ENCODE measurements at places on chromosomes 4 and X.
A peak's percentile ranks its signal among the peaks of the same experiment; 100 is the strongest.

- no peak for DNase-seq
These were observed 32.9 kb upstream of the PRPS2 start for GRCh38 chrX:12758291-12758690.

- DNase-seq = no peak
These were observed 643.8 kb upstream of the FTHL17 start for GRCh38 chrX:31715675-31716074.

DNA sequence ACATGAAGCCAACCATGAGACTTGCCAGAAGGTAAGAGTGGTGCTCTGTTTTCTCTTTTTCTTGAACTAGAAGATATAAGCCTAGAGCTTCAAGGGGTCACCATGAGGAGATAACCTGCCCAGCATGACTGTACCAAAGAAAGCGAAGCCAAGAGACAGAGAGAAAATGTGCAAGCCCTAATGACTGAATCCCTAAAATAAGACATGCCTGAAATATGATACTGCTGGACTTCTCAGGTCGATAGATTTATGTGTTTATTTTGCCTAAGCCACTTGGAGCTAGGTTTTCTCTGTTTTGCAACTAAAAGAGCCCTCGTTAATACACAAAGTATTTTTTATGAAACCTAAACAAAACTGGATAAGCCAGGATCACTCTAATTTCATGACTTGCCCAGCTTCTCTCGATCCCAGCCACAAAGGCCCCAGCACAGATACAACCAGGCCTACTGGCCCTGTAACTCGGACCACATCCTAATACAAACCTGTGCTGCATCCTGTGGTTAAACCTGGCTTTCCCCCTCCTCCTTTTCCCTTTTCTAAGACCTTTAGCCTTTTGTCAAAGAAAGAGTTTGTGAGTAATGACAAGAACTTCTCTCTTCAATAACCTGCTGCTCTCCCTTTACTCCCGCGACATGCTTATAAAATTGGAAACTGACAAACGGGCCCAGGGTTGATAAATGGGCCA lies 185.8 kb downstream of the APBB2 start:
- DNase-seq = no peak

- no peak for DNase-seq
These were observed 794.8 kb upstream of the EPHA5 start for GRCh38 chr4:66465111-66465510.

GRCh38 chr4:15894921-15895916 lies 43.3 kb downstream of the FGFBP1 start:
- no peak for DNase-seq

DNA sequence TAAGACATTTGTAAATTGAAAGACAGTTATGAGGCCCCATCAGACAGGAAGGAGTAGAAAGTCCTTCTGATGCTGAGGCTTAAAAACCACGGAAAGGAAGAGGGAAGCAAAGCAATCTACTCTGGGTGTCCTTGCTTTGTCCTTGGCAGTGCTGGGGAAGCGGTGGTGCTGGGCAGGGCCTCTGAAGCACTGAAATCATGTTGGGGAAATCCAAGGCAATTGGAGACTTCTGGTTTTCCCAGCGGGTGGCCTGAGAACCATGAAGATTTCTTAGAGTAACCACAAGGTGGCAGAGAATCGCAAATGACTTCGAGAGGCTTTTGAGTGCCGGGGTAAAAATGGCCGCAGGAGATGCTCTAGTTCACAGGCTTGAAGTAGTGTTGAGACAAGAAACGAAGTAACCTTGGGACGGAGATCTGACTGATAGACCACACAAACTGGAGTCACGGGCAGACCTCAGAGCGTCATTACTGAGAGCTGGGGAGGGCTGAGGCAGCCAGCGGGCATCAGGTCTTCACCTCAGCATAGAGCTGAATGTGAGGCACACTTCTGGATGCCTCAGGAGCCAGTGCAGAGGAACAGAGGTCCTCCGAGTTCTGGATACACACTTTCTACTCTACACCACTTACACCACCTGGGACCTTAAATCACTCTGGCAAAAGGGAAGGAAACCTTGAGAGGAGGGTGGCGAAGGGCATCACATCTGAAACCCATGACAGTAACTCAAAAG lies 130.7 kb upstream of the GPRIN3 start:
- DNase-seq = peak; percentile 26

DNA sequence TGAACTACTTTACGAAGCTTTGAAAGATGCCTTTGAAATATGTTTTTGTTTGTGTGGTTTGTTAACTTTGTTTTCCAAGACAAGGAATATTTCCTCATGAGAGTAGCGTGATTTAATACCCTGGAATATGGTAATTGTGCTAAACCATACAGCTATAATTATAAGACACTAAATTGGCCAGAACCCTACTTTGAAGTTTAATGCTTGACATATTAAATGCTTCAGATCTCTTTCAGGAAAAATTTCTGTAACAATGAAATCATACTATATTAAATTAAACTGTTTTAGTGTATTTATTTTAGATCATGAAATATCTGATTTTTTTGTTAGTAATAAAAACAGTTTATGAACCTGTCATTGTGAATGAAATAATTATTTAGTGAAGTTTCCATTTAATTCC lies 63.5 kb downstream of the DCLK2 start:
- DNase-seq = no peak

GRCh38 chr4:122946142-122946541 lies 23.7 kb upstream of the NUDT6 start:
- DNase-seq = no peak

DNA sequence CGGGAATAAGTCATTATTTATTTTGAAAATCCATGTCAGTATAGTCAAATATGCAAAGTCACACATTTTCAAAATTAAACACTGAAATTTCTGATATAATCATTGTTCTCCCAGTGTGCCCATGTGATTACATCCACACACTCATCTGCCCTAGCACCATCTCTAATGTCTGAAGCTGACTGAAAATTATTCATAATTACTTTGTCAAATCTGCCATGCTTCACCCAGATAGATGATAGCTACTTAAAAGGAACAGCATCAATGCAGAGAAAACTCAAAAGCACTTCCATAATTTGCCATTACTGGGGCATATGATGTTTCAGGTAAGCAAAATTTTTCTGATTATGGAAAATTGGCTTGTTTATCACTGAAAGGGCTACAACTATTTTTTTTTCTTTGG lies 1433.3 kb upstream of the IGFBP7 start:
- DNase-seq = no peak

GRCh38 chrX:153667956-153668396 lies 5.6 kb downstream of the PNCK start:
- peak; percentile 46 for DNase-seq

GRCh38 chr4:111040904-111041303 lies 418.0 kb upstream of the PITX2 start:
- no peak for DNase-seq

GRCh38 chr4:21638171-21638725 lies 310.3 kb downstream of the KCNIP4 start:
- DNase-seq = no peak

DNA sequence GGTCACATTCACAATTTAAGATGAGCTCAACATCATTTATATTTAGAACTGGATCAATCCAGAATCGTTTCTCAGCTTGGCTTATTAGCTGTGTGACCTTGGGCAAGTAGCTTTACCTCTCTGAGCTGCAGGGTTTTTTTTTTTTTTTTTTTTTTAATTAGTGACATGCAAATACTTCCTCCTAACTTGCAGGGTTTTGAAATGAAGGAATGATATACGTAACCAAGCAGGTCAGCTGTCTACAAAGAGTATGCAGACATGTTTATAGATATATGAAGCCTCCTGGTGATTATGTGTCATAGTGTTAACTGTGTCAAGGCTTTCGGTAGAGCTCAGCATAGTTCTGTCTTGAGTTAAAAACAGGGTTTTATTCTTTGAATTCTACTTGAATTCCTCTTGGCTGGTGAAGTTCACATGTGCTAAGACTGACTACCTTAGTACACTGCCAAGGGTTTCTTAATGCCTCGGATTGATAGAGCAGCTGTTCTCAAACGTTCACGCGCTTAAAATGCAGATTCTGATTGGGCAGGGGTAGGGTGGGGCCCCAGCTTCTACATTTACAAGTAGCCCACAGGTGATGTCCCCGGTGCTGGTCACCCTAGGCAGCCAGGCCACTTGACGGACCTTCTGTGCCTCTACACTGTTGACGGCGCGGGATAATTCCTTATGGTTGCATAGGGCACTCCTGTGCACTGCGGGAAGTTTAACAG lies 654 bp upstream of the STS start:
- DNase-seq = no peak

DNA sequence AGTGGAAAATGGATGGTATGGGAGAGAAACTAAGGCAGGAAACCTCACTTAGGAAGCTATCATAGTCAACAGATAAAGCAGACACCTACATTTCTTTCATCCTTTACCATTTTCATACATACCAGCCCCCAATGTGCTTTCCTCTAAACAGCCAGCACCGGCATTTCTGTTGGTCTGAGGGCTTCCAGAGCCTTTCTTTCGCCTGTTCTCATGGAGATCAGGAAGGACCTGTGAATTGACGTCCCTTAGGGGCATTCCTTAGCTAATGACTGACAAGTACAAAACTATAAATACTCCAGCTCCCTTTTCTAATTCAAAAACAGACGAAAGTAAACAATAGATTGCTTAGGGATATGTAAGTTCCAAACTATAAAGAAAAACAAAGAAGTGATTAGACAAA lies 215.5 kb upstream of the CNKSR2 start:
- no peak for DNase-seq

DNA sequence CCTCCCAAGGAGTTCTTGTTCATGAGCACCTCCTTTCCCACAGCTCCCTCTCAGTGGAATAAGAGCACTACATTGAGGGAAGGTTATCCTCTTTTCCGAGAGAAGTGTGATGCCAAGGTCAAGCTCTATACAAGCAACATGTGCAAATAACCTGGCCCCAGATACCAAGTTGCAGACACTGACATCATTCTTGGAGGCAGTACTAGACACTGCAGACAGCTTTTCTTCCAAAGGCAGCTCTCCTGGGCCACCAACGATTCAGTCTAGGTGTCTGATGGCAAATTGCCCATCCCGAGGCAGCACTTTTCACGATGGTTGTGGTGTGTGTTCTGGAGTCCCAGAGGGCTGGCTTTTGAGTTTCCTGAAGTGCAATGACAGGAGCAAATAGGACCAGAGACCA lies 384.9 kb downstream of the TLL1 start:
- DNase-seq = no peak

DNA sequence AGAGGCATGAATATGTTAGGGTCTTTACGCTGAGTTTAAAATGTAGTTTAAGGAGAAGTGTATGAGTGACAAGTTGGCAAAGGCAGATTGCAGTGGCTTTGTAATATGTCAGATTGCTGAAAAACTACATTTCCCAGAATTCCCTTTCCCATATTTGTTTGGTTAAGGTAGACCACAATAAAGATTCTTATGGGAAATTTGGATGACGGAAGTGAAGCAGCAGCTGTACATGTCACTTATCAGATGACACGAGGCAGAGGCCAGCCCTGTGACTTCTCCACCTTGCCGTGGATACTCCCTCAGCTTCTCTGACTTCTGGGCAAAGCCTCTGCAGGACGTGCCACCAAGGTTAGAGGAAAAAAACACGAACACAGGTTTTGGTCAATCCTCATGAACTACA lies 229.7 kb upstream of the DKK2 start:
- DNase-seq = no peak

GRCh38 chr4:168150420-168151050 lies 58.2 kb downstream of the ANXA10 start:
- no peak for DNase-seq

DNA sequence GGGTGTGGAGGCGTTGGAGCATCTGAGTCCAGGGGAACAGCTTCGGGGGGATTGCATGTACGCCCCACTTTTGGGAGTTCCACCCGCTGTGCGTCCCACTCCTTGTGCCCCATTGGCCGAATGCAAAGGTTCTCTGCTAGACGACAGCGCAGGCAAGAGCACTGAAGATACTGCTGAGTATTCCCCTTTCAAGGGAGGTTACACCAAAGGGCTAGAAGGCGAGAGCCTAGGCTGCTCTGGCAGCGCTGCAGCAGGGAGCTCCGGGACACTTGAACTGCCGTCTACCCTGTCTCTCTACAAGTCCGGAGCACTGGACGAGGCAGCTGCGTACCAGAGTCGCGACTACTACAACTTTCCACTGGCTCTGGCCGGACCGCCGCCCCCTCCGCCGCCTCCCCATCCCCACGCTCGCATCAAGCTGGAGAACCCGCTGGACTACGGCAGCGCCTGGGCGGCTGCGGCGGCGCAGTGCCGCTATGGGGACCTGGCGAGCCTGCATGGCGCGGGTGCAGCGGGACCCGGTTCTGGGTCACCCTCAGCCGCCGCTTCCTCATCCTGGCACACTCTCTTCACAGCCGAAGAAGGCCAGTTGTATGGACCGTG lies 2.2 kb downstream of the AR start:
- DNase-seq = no peak

DNA sequence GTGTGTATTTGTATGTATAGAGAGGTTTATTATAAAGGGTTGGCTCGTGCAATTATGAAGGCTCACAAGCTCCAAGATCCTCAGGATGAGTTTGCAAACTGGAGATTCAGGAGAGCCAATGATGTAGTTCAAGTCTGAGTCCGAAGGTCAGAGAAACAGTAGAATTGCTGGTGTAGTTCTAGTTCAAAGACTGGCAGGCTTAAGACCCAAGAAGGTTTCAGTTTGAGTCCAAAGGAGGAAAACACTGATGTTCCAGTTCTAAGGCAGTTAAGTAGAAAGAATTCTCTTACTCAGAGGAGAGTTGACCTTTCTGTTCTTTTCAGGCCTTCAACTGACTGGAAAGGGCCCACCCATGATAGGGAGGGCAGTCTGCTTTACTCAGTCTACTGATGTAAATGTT lies 89.1 kb downstream of the PTPN13 start:
- no peak for DNase-seq

GRCh38 chrX:1529756-1530155 lies 7.2 kb downstream of the P2RY8 start:
- no peak for DNase-seq

DNA sequence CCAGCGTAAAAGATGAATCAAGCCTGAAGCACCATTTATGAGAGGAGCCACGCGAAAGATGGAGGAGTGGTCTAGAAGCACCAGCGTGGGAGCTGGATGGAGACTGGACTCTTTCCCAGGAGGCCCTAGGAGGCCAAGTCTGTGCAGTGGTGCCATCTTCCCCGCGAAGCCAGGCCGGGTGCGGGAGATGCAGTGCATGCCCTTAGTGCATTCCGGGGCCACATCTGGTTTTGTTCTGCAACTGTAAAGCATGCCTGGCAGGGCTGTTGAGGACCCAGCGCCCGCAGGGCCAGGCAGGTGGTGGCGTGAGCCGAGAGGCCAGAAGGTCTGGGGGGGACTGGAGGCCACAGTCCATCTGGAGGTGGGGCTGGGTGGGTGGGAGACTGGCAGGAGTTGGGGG lies 78.6 kb upstream of the ADRA2C start:
- no peak for DNase-seq

DNA sequence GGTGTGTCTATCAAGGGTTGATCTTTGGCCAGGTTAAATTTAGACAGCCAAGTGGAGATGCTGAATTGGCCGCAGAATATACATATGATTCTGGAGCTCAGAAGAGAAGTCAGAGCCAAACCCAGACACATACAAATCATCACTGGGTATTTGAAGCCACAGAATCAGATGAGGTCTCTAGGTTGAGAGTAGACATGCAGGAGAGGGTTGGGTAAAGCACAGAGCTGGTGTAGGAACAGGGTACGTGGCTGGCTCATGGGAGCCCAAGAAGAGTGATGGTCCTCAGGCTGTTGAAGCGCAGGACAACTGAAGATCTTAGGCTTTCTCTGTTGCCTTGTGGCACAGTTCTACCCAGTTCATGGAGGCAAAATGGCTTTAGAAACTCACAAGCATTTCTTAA lies 37.7 kb downstream of the ADAMTS3 start:
- no peak for DNase-seq

All from stimulated activated CD4-positive, alpha-beta T cell treated with anti-CD3 and anti-CD28 coated beads, Interleukin-2, amount 100 ng/mL, for 4 hours (primary cell).